A172 (cell line): ENCODE measurements at places on chromosomes 11 and 22.

DNA sequence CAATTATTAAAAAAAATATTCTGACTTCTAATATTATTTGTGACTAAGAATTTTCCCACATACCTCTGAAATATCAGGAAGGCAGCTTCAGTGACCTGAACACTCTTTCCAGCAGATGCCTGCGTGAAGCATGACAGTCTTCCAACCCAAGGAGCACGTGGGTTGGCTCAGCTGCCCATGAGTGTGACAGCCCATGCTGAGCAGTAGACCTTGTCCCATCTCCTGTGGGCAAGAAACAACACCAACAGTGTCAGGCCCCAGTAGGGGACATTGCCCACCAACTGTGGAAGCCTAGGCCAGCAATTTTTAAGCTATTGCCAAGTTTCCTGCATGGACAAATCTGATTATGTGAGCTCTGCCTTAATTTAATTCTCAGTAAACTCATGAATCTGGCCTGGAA, 66.4 kb upstream of the OLFML1 start:
- no peak for DNase-seq

GRCh38 chr11:131723088-131723487, 352.7 kb downstream of the NTM start:
- DNase-seq = no peak

GRCh38 chr11:93717501-93717900, 23.8 kb downstream of the TAF1D start:
- DNase-seq = no peak

GRCh38 chr11:105719073-105719822, 109.4 kb downstream of the GRIA4 start:
- DNase-seq = peak; percentile 75

DNA sequence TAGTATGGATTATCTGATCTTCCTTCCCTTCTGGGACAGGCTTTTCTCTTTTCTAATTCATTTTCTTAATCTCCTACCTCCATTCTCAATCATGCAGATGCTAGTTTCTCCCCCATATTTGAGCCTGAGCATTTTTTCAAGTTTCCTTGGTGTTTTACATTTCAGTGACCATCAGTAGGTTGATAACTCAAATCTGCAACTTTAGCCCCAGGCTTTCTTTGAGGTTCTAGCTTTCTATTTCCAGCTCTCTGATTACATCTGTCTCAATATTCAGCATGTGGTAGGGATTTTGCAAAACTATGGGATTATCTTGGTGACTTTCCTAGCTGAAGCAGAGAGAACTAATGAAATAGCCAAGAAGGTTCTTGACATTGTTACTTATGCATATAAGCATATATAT, 67.8 kb downstream of the ARHGEF12 start:
- no peak for DNase-seq
